ENCODE measurements at places on chromosomes 5 and 9.

GRCh38 chr9:136551401-136552116 is 5.7 kb upstream of the NOTCH1 start:
- DNase-seq: peak; percentile 90

DNA sequence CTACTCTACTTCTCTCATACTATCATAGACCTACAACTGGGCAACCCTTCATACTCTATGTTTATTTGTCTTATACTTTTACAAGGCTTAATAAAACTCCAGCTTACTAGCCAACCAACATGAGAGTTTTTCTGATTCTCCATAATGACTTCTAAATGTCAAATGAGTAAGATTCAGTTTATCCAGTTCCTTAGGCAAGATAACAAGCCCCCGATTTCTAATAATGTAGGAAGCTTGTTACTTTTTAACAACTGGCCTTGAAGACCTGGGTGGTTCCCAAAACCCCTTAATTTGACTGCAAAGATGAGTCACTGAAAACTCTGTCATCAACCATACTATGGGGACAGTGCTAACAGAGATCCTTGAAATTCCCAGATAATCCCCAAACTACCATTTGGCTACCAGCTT is 294.6 kb upstream of the ACTBL2 start:
- DNase-seq: no peak

DNA sequence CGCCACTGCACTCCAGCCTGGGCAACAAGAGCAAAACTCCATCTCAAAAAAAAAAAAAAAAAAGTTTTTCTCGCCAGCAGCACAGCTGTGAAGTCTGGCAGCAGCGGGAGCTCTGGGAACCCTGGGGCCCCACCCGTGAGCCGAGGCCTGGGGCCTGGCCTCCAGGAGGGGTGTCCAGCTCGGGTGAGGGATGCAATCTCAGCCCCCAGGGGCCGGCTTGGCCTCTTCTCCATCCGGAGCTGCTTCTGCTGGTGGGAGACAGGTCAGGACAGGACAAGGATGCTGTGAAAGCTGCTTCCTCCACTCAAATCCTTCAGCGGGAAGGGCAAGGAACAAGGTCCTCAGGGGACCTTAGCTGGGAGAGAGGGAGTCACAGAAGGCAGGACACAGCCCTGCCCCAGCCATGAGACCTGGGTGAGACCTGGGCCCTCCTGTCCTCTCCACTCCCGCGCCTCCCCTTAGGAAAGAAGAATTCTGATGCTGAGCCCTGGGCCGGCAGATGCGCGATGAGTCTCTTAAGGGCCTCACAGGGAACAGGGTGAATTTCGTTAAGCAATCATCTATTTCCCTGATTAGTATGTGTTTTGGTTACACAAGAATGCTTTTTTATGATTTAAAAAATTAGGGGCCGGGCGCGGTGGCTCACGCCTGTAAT is 30.6 kb downstream of the PLPP7 start:
- no peak for DNase-seq

DNA sequence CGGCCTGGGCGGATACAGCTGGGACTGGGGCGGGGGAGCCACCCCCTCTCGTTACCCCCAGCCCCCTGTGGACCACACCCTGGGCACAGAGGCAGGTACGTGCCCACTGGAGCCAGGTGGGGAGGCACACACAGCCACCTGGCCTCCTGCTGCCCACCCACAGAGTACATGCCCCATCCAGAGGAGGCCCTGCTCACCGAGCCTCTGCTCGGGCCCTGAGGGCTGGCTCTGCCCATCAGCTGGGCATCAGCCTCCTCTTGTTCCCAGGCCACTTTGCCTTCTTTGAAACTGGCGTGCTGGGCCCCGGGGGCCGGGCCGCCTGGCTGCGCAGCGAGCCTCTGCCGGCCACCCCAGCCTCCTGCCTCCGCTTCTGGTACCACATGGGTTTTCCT is 6.3 kb downstream of the MAMDC4 start:
- DNase-seq: no peak

GRCh38 chr5:73296772-73297171 is 123.8 kb downstream of the TMEM174 start:
- peak; percentile 74 for DNase-seq

GRCh38 chr9:108842610-108843295 is 13.0 kb downstream of the ACTL7B start:
- no peak for DNase-seq

DNA sequence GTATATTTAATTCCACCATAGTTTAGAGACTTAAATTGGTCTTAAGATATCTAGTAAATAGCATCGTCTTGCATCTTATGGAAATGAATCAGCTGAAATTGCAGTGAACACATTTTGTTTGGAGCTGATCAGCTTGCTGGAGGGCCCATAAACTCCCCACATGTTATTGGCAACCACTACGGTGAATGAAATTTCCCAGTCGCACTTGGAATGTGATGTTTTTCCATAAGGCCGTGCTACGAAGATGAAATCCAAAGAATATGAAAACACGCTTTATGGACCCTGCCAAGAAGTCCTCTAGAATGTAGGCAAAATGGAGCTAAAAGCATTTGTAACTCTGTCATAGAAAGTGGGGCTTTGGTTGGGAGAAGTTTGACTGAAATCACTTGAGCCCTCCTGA is 572.1 kb downstream of the ACTL7B start:
- no peak for DNase-seq

DNA sequence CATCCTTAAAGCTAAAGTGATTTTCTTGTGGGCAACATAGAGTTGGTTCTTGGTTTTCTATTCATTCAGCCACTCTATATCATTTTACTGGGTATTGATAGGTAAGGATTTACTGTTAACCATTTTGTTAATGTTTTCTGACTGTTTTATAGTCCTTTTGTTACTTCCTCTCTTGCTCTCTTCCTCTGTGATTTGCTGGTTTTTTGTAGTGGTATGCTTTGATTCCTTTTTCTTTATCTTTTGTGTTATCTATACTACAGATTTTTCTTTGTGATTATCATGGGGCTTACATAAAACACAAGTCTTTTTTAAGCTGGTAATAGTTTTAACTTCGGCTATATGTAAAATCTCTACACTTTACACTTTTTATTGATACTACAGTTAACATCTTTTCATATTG is 43.3 kb downstream of the CREBRF start:
- DNase-seq: no peak

DNA sequence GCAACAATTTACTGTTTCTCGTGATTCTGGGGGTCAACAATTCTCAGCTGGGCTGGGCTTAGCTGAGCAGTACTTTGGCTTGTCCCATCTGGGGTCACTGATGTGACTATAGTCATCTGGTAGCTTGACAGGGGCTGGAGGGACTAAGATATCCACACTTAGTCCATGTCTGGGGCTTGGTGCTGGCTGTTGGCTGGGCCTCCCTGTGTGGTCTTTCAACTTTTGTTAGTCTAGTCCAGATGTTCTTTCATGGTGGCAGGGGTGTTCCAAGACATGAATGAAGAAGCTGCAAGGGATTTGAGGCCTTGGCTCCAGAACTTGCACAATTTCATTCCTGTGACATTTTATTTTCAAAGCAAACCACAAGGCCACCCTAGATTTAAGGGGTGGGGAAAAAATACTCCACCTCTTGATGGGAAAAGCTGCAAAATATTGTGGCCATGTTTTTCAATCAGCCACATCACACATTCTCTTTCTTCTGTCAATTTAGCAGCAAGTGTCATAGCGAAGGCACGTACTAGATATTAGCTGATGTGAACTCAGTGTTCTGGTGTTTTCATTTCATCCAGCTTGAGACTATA is 59.2 kb downstream of the TSSK1B start:
- no peak for DNase-seq
